Stomach (tissue), 19 donors: ENCODE measurements at places on chromosomes 4 and X.

DNA sequence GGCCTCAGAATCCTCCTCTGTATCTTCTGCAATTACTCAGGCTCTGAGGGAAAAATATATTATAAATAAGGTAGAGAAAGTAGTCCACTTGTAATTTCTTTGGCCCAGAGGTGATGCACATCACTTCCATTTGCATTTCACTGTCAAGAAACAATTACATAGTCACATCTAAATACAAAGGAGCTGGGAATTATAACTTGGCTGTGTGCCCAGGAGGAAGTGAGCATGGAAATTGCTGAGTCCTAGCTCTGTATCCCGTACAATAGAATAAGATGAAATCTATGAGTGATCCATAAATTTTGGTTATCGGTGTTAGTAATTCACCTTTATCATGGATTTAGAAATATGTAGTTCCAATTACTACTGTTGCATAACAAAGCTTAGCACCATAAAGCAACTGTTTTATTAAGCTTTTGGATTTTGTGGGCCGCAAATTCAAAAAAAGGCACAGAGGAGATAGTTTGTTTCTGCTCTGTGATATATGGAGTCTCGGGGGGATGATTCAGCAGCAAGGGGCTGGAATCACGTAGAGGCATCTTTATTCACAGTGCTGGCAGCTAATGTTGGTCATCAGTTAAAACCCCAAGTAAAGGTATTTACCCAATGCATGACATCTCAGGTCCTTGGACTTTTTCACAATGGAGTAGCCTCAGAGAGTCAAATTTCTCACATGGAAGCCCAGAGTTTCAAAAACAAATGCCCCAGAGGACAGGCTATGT lies 241.4 kb upstream of the GALNT7 start:
- DNase-seq = peak; percentile 48

DNA sequence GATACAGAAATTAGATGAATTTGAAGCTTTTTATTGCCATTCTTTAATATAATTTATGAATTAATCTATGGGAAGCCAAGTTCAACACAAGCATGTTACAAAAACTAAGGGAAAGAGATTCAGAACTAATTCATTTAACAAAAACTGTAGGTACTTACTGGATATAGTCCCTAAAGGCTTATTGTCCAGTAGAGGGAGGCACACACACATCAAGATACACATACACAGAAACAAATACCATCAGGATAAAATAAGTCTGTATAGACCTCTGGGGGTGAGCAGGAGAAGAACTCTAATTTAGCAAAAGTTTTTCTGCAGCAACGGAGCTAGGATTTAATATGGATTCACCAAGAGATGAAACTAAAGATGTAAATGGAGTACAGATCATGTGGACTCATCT lies 83.0 kb upstream of the IL13RA1 start:
- peak; percentile 67 for DNase-seq

GRCh38 chr4:148630051-148630450 lies 187.8 kb upstream of the NR3C2 start:
- DNase-seq = no peak

DNA sequence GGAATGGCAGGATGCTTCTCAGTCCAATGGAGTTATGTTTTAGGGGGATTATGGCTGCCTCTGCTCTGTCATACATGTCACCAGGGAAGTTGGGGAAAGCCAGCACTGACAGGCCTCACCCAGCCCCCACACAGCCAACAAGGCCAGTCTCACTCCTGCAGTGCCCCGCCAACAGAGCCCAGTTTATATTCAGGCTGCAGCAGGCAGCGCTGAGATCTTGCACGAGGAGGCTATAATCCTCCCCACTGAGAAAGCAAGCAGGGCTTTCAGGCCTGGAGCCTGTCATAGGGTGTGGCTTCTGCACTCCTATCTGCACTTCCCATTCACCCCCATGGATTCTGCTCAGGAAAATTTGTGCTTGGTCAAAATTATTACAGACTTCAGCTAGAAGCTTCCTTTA lies 25.1 kb downstream of the ADAD1 start:
- DNase-seq = no peak

GRCh38 chrX:15679246-15679645 lies 14.6 kb upstream of the CLTRN start:
- no peak for DNase-seq

DNA sequence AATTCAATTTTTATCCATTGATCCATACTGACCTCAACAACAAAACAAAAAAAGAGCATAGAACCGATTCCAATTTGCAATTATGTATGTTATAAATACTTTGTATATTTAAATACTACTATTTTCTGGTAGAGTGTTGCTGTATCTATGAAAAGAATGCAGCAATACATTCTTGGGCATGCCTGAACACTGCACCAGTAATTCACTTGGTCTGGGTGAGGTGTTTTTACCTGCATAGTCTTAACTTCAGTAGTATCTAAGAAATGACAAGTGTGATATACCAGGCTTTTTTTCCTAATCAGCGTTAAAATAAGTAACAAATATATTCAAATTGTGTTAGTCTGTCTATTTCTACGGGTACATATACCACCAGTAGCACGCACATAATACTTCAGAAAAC lies 120.2 kb downstream of the KLHL13 start:
- DNase-seq = no peak
